Heart right ventricle (tissue), 16 donors: ENCODE measurements at places on chromosomes 2 and 18. TPM values are rescaled to one million over a fixed set of nuclear protein-coding genes. Genes with fewer than 3 reads are reported as not detected.

DNA sequence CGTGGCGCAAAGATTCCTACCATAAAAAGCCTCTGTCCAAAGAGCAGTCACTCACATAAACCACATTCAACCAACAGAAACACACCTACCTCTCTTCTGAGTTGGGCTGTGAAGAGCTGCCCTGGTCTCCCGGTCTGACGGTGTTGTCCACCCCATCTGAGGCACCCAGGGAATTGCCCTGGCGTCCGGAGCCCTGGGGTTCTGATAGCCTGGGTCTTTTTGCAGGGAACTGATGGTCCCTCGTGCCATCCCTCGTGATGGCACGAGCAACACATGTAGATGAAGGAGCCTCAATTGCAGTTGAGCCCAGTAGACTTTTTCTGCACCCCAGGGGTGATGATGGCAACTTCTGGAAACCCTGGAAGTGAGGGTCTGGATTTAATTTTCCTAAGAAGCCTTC lies 13.8 kb downstream of the HJURP start:
- DNase-seq = no peak
- no peak overlapping the region for H3K27ac ChIP-seq
- no peaks in the 10 kb centered on the region for H3K27me3 ChIP-seq
- no peaks in the 10 kb centered on the region for H3K4me1 ChIP-seq
- no peak overlapping the region for H3K4me3 ChIP-seq
- no peaks in the 10 kb centered on the region for H3K36me3 ChIP-seq

GRCh38 chr18:25253136-25253535 lies 98.8 kb downstream of the ZNF521 start:
- DNase-seq = no peak
- no peaks in the 10 kb centered on the region for H3K36me3 ChIP-seq
- H3K4me1 ChIP-seq = peaks cover 14% of the 10 kb centered on the region
- H3K4me3 ChIP-seq = no peak overlapping the region

- no peak overlapping the region for H3K27ac ChIP-seq
- no peaks in the 10 kb centered on the region for H3K36me3 ChIP-seq
- no peak overlapping the region for H3K4me3 ChIP-seq
- DNase-seq = no peak
- no peaks in the 10 kb centered on the region for H3K4me1 ChIP-seq
Observed at GRCh38 chr18:9285604-9286003, 49.0 kb upstream of the TWSG1 start.

Gene NT5DC4
- not detected for total RNA-seq

GRCh38 chr2:30371772-30372373 lies 75.2 kb upstream of the LCLAT1 start:
- H3K27me3 ChIP-seq = no peaks in the 10 kb centered on the region
- H3K4me3 ChIP-seq = no peak overlapping the region
- no peak for DNase-seq
- H3K27ac ChIP-seq = no peak overlapping the region
- no peaks in the 10 kb centered on the region for H3K4me1 ChIP-seq

Gene RIT2
- total RNA-seq = not detected

DNA sequence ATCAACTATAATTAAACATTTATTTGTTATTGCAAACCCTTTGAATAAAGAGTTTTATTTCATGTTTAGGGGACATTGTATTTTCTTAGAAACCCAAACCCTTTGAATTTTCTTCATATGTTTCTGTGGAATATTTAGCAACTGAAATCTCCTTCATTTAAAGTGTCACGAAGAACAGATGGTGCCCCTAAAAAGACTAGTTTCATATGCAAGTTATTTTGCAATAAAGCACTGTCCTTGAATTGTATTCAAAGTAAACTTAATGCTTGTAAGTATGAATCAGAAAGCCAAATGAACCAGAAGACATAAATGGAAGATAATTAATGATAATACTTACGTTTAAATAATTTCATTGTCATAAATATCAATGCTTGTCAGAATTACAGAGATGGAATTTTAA lies 151.9 kb upstream of the CWC22 start:
- H3K27ac ChIP-seq = no peak overlapping the region
- H3K4me3 ChIP-seq = no peak overlapping the region
- no peaks in the 10 kb centered on the region for H3K36me3 ChIP-seq
- DNase-seq = no peak

Gene GALNT5
- 0.20 TPM for total RNA-seq

DNA sequence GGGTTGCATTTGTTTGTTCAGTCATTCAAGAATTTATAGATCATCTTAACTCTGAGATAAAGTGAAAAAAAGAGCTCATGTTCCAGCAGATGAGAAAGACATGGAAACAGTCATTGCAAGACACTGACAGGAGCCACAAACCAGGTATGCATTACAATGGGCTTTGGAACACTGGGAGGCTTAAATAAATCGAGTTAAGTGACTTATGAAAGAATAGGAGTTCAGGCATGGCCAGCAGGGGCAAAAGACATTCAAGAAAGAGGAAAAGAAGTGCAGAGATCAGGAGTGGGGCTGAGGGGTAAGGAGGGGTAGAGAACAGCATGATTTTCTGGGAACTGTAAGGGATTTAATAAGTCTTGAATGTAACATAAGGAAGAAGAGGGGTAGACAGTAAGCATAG lies 121.2 kb upstream of the EPC2 start:
- no peaks in the 10 kb centered on the region for H3K4me1 ChIP-seq
- H3K27me3 ChIP-seq = no peaks in the 10 kb centered on the region
- H3K4me3 ChIP-seq = no peak overlapping the region
- DNase-seq = no peak
- H3K36me3 ChIP-seq = no peaks in the 10 kb centered on the region
- H3K27ac ChIP-seq = no peak overlapping the region

DNA sequence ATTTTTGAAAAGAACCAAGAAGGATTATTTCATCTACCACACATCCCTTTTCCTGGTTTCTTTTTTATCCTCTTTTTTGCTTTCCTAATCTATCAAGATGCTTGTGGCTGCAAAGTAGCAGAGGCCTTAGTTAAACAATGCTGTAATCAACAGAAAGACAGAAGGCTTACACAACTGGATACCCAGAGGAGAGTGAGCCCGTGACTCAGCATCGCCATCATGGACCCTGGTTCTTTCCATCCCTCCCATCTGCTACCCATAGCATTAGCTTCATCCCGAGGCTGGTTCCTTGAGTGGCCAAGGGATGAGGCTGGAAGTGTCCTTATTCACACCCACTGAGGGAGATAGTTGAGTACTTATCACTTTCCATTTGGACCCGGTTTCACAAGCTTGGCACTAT lies 7.5 kb upstream of the HAAO start:
- H3K36me3 ChIP-seq = no peaks in the 10 kb centered on the region
- H3K27me3 ChIP-seq = no peaks in the 10 kb centered on the region
- DNase-seq = no peak
- H3K4me1 ChIP-seq = no peaks in the 10 kb centered on the region
- no peak overlapping the region for H3K4me3 ChIP-seq
- no peak overlapping the region for H3K27ac ChIP-seq

DNA sequence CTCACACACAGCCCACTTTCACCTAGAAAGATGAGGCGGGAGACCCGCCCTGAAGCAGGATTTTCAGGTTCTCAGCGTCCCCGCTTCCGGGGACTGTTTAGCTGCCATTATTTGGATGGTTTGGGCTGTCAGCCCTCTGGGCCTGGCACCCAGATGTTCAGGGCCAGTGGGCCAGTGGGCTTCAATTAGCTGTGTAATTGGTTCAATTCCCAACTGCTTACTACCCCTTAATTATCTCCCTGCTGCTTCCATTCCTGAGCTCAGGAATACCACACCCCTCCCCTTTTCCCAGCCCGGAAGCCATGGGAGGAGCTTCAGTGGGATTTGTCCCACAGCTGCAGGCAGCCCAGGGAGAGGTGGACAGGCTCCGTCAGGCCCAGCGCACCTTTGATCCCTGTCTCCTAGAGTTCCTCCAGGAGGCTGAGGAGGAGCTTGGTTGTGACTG lies 114.1 kb upstream of the MYCN start:
- no peaks in the 10 kb centered on the region for H3K27me3 ChIP-seq
- no peaks in the 10 kb centered on the region for H3K36me3 ChIP-seq
- H3K4me1 ChIP-seq = no peaks in the 10 kb centered on the region
- DNase-seq = no peak
- no peak overlapping the region for H3K4me3 ChIP-seq
- H3K27ac ChIP-seq = no peak overlapping the region

GRCh38 chr18:3051718-3052410 lies 38.9 kb upstream of the LPIN2 start:
- H3K4me1 ChIP-seq = no peaks in the 10 kb centered on the region
- no peak overlapping the region for H3K27ac ChIP-seq
- no peaks in the 10 kb centered on the region for H3K36me3 ChIP-seq
- no peaks in the 10 kb centered on the region for H3K27me3 ChIP-seq
- no peak for DNase-seq
- no peak overlapping the region for H3K4me3 ChIP-seq

DNA sequence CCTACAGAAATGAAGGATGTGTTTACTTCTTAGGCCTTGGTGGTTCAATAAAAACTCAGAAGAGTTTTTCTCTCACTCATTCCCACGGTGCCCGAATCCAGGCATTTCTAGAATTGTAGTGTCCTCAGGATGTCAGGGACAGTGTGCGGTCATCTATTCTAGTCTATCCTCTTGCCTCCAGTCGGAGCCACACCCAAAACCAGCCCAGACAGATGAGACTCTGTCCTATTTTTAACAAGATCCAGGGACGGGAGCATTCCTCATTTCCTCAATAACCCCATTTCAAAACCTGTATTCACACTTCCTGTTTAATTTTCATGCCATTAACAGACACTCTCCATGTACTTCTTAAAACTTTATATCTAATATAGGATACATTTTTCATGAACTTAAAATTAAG lies 11.6 kb upstream of the RBMS1 start:
- no peaks in the 10 kb centered on the region for H3K27me3 ChIP-seq
- DNase-seq = peak; percentile 52
- no peak overlapping the region for H3K27ac ChIP-seq
- H3K4me1 ChIP-seq = peaks cover 11% of the 10 kb centered on the region
- no peak overlapping the region for H3K4me3 ChIP-seq
- H3K36me3 ChIP-seq = no peaks in the 10 kb centered on the region

GRCh38 chr2:236934166-236934565 lies 151.5 kb upstream of the COPS8 start:
- no peaks in the 10 kb centered on the region for H3K36me3 ChIP-seq
- H3K27me3 ChIP-seq = no peaks in the 10 kb centered on the region
- no peak for DNase-seq
- no peak overlapping the region for H3K4me3 ChIP-seq

GRCh38 chr2:11697103-11697871 lies 27.3 kb upstream of the NTSR2 start:
- no peaks in the 10 kb centered on the region for H3K27me3 ChIP-seq
- H3K4me3 ChIP-seq = no peak overlapping the region
- no peak overlapping the region for H3K27ac ChIP-seq
- DNase-seq = peak; percentile 46
- H3K4me1 ChIP-seq = no peaks in the 10 kb centered on the region

- DNase-seq = no peak
- peaks cover 49% of the 10 kb centered on the region for H3K4me1 ChIP-seq
- no peak overlapping the region for H3K4me3 ChIP-seq
Observed at GRCh38 chr2:28274911-28275685, 117.6 kb upstream of the FOSL2 start.

Gene DPYSL5
- total RNA-seq = not detected

DNA sequence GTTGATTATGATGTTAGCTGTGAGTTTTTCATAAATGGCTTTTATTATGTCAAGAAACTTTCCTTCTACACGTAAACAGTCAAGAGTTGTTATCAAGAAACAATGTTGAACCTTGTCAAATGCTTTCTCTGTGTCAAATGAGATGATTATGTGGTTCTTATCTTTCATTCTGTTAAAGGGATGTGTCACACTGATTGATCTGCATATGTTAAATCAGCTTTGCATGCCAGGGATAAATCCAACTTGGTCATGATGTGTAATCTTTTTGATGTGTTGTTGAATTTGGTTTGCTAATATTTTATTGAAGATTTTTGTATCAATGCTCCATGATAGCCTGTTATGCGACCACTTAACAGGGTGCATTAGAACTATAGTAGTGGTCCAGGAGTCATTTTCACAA lies 107.3 kb downstream of the C1QL2 start:
- H3K36me3 ChIP-seq = no peaks in the 10 kb centered on the region
- DNase-seq = no peak
- H3K4me3 ChIP-seq = no peak overlapping the region
- no peak overlapping the region for H3K27ac ChIP-seq
- peaks cover 13% of the 10 kb centered on the region for H3K27me3 ChIP-seq
- H3K4me1 ChIP-seq = no peaks in the 10 kb centered on the region

Gene PLEK
- total RNA-seq = 46.3 TPM

GRCh38 chr2:37795938-37796337 lies 124.5 kb upstream of the CDC42EP3 start:
- peaks cover 34% of the 10 kb centered on the region for H3K4me1 ChIP-seq
- no peak for DNase-seq
- H3K36me3 ChIP-seq = no peaks in the 10 kb centered on the region
- H3K4me3 ChIP-seq = no peak overlapping the region
- H3K27ac ChIP-seq = peak overlapping the region; percentile 3

DNA sequence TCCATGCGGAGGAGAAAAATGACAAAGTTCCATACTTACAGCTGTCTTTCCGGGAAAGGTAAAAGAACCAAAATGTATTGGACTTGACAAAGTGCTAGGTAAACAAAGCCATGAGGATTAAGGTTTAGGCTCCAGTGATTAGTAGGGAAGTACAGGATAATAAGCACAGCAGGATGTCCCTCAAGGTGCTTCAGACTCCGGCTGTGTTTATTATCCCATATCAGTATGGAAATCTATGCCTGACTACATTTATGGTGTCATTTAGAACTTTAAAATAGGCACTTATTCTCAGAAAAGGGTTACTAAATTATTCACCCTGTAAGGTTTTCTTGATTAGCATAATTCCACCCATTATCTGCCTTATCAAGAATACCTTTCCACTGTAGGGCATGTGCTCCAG lies 136.3 kb upstream of the CCDC68 start:
- no peaks in the 10 kb centered on the region for H3K27me3 ChIP-seq
- no peak overlapping the region for H3K4me3 ChIP-seq
- DNase-seq = no peak
- H3K27ac ChIP-seq = no peak overlapping the region
- no peaks in the 10 kb centered on the region for H3K36me3 ChIP-seq
- peaks cover 9% of the 10 kb centered on the region for H3K4me1 ChIP-seq

Gene KIF5C
- 0.37 TPM for total RNA-seq

- no peaks in the 10 kb centered on the region for H3K4me1 ChIP-seq
- no peaks in the 10 kb centered on the region for H3K27me3 ChIP-seq
- no peak for DNase-seq
Observed at GRCh38 chr2:232541195-232541960, 1.9 kb downstream of the CHRNG start.

Gene NPPC
- 7.4 TPM for total RNA-seq

Gene TDRD15
- not detected for total RNA-seq

DNA sequence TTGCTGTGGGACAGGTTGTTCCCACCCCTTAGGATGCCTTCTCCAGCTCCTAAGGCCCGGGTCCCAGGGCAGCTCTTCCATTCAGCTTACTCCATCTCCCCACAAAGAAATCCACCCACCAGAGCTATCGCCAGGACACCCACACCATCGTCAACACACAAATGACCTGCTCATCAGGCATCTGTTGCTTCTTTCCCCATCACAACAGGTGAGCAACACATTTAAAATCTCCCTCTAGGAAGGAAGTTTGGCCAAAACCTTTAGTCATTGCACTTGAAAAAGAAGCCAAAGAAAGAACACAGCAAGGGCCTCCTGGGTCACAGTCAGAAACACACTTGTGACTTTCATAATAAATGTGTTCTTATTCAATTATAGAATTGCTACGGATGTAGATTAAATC lies 289.0 kb downstream of the PIEZO2 start:
- no peak overlapping the region for H3K27ac ChIP-seq
- no peak overlapping the region for H3K4me3 ChIP-seq
- no peaks in the 10 kb centered on the region for H3K4me1 ChIP-seq
- no peaks in the 10 kb centered on the region for H3K36me3 ChIP-seq
- H3K27me3 ChIP-seq = peaks cover 5% of the 10 kb centered on the region

GRCh38 chr18:69944436-69944835 lies 3.2 kb downstream of the CD226 start:
- H3K4me3 ChIP-seq = no peak overlapping the region
- no peak for DNase-seq
- no peaks in the 10 kb centered on the region for H3K27me3 ChIP-seq
- H3K36me3 ChIP-seq = no peaks in the 10 kb centered on the region
- H3K4me1 ChIP-seq = peaks cover 7% of the 10 kb centered on the region
